ENCODE measurements at places on chromosomes 2 and 18.
A peak's percentile ranks its signal among the peaks of the same experiment; 100 is the strongest.

- DNase-seq = no peak
Measured at GRCh38 chr2:119760956-119761275, 1.2 kb downstream of the PTPN4 start.

- DNase-seq = no peak
Measured at GRCh38 chr2:231604101-231604684, 11.5 kb downstream of the TEX44 start.

- DNase-seq = no peak
Measured at GRCh38 chr2:84194949-84195644, 264.0 kb downstream of the SUCLG1 start.

DNA sequence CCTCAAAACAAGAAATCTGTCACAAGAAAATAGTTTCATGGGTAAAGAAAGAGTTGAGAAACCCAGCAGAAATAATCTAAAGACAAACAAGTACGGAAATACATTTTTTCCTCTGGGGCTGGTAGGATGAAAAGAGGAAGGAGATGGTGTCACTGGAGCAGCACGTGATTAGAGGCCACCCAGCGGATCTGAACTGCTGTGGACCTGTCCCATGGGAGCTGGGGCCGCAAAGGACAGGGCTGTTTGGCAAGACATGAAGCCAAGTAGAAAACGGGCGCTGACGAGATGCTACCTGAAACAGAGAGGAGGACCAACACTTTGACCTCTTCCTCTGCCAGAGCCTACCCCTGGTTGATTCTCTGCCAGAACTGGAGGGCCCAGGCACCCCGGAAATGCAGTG, 295.4 kb upstream of the ATP5MC3 start:
- DNase-seq = no peak

DNA sequence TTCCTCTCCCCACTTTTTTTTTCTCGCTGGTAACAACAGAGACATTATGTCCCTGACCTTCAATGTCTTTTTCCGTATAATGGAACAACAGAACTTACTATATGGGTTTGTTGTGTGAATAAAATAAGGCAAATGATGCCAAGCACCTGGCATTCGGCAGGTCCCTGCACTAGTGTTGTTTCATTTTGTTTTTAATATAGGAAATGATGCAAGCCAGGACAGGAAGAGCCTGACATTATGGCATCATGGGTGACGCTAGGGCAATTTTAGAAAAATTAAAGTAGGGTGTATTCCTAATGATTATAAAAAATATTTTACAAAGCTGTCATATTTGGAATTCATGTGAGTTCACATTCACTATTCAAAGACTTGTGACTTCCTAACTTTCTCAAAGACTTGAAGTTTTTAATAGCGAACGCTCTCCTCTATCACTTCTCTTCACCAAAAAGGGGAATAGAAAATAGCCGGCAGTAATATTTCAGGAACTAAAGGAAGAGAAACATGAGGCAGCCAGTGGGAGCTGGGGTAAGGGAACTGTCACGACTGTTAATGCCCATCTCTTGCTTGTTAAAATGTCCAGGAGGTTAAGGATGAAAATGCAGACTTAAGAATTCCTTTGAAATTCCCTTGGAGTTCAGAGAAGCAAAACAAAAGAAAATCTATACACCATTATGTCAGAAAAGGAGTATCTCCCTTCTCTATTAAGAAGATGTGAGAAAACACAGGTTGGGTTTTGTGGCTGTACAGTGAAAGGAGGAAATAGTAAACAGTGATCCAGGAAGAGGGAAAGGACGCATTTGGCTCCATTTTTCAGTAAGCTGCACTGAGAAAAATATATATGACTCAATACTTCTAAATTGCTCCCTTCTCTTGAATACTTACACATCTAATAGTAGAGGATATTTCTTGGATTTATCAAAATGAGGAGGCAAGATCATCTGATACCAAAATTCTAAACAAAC, 60.2 kb downstream of the DPP4 start:
- DNase-seq = no peak

GRCh38 chr2:135963841-135964240, 21.6 kb downstream of the DARS1 start:
- DNase-seq = no peak

- DNase-seq = no peak
Measured at GRCh38 chr18:32930695-32931301, 158.0 kb upstream of the KLHL14 start.

GRCh38 chr18:23897291-23897690, 117.3 kb upstream of the TTC39C start:
- no peak for DNase-seq

DNA sequence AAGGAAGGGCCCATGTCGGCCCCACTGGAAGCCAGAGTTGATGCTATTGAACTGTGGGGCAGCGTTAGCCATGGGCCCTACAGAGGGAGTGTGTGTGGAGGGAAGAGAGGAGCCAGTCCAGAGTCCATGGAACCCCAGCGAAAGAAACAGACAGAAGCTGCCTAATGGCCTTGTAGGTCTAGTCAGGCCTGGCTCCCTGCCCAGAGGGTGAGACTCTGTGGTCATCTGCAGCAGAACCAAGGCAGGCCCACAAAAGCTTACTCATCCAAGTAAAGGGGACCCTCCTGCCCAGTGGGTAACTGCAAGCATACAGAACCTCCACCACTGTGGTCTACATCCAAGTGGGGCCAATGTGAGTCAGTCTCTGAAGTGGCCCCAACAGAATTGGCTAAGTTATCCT, 439.8 kb downstream of the TGIF1 start:
- no peak for DNase-seq

DNA sequence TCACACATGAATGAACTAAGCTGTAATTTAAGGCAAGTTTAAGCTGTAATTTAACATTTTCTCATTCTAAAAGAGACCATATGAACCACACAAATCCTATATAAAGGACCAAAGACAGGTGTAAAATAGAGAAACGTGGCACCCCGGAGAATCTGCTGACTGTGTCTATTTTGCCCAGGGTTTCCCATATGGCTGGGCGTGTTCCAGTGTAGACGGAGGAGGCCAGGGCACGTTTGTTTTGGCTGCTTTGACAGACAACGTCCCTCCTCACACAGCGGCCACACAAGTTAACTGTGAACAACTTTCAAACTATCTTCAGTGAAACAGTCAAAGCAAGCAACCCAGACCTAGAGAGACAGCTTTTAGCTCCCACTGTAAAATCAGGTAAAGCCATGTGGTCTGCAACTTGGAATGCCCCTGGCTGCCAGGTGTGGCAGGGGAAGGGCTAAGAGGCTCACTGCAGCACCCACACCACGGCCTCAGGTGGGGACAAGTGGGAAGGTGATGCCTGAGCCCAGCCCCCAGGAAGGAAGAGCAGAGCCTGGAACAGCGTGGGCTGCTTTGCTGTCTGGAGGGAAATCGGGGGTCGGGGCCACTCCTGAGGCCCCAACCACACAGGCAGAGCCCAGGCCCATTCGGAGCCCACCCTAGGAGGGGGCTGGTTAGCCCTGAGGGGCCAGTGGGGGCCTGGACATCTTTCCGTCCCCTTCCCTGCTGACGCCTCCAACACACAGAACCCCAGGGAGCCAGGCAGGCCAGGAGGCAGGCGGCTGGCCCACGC, 40.7 kb downstream of the SLC66A2 start:
- no peak for DNase-seq

- no peak for DNase-seq
Measured at GRCh38 chr18:28581521-28582071, 404.7 kb upstream of the CDH2 start.

- no peak for DNase-seq
Measured at GRCh38 chr2:74597410-74597809, 42.9 kb downstream of the DOK1 start.

GRCh38 chr2:67075530-67076238, 321.4 kb upstream of the ETAA1 start:
- DNase-seq = no peak

DNA sequence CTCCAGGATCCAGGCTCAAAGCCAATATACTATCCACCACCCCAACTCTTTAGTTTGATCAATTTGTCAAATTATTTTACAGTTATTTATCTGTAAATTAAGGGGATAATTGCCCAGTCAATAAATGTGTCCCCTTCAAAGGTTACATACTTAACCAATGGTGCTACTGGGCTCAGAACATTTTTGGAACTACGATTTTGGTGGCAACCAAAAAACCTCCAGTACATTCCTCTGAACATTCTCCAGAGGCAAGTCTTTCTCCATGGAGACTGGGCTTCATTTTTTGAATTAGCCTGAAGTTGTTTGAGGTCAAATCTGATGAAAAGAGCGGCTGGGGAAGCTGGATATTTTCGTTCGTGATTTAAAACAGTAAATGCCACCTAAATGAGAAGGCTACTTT, 1.7 kb upstream of the CLUL1 start:
- DNase-seq = no peak

GRCh38 chr2:42775186-42775585, 11.3 kb upstream of the OXER1 start:
- DNase-seq = no peak

- no peak for DNase-seq
Measured at GRCh38 chr2:18987592-18988073, 370.8 kb downstream of the OSR1 start.

- DNase-seq = no peak
Measured at GRCh38 chr18:848062-848861, 36.2 kb upstream of the YES1 start.

- no peak for DNase-seq
Measured at GRCh38 chr18:68418881-68419280, 296.0 kb downstream of the TMX3 start.

- DNase-seq = no peak
Measured at GRCh38 chr2:21966139-21966538, 842.4 kb downstream of the TDRD15 start.

- DNase-seq = peak; percentile 73
Measured at GRCh38 chr2:85843543-85843942, 45.2 kb downstream of the ST3GAL5 start.

DNA sequence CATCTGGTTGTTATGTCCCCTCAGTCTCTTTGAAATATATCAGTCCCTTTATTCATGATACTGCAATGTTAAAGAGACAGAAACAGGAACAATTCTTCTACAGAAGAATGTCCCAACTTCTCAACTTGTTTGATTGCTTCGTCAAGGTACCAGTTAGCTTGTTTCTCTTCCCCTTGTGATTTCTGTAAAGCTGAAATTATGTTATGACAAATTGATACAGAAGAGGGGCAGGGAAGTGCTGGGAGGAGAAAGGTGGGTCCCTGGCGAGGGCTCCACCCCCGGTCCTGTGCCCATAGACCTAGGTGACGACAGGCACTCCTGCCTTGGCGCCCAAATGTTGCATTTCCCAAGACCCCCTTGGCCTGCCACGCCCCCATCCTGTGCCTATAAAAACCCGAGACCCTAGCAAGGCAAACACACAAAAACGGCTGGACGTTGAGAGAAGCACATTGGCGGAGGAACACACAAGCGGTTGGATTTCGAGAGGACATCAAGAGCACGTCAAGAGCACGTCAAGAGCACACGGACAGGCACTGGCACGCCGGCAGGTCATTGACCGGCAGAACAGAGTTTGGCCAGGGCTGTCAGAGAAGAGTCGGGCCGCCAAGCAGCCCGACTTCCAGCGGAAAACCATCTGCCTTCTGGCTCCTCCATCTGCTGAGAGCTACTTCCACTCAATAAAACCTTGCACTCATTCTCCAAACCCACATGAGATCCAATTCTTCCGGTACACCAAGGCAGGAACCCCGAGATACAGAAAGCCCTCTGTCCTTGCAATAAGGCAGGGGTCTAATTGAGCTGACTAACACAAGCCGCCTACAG, 11.5 kb upstream of the RTN4 start:
- DNase-seq = no peak

DNA sequence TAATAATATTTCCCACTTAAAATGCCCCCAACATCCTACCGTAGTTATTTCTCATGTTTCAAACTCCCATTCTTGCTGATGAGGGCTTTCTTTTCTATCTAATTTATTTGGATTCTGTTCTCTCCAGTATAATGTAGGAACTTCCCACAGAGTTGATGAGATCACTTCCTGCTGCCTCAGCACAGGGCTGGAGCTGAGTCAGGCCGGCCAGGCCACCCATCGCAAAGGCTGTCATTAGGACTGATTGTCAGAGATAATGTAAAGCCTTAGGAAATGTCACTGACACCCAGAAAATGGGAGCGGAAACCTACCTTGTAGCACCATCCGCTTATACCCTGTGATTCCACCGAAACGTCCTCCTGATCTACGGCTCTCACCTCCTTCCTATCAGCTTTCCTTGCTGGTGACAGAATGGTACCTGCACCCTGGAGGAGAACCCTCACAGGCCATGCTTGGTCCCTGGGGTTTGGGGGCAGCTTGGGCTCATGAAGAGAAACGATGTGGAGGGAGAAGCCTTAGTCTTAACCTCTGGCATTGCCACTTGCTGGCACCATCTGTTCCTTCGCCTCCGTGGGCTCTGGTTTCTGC, 672.8 kb upstream of the ID2 start:
- no peak for DNase-seq

- DNase-seq = peak; percentile 25
Measured at GRCh38 chr2:68379184-68379708, 14.2 kb downstream of the PLEK start.

DNA sequence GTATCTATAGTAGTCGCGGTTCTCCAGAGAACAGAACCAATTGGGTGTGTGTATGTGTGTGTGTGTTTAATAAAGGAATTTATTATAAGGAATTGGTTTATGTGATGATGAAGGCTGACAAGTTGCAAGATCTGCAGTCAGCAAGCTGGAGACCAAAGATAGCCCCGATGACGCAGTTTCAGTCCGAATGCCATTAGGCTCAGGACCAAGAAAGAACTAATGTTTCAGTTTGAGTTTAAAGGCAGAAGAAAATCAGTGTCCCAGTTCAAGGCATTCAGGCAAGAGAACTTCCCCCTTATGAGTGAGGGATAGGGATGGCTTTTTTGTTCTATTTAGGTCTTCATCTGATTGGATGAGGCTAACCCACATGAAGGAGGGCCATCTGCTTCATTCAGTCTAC, 221.6 kb downstream of the HNMT start:
- DNase-seq = no peak

GRCh38 chr18:65942104-65942503, 191.3 kb downstream of the CDH7 start:
- DNase-seq = no peak

- no peak for DNase-seq
Measured at GRCh38 chr18:27062802-27063201, 122.3 kb downstream of the CHST9 start.

DNA sequence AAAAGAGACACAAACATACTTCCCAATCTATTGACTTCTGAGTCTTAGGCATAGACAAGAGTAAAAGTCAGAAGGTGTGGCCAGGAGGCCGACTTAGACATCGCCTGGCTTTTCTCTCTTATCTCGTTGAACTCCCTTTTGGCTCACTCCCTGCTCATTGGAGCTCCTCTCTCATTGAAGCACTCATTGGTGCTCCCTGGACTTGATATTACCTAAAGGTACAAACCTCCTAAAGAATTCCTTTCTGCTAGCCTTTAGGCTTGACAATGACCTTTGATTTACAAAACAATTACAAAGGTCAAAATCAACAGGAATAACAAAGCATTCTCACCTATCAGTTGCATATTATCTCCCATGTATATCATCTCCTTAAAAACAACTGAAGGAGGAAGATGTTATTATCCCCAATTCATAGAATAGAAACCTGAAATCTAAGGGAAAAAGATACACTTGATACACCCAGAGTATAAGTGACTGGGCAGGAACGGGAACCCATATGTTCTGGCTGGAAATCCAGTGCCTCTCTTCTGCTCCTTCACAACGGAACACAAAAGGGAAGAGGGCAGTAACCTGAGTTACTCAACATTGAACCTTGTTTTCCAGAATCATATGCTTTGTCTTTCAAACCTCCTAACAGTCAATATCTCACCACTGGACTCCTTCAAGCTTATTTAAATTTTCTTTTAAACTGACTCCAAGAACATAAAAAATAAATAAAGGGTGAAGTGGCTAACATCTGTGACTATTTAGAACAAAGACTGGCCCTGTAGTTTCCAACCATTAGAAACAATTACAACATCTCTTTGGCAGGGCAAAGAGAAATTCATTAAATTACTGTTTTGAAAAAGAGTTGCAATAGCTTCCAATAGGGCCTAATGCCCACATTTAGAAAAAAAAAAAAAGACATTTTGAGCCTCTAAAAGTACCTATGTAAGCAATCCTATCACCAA, 1247.9 kb downstream of the LRP1B start:
- no peak for DNase-seq
